ENCODE measurements at places on chromosomes 2 and 18. TPM values are rescaled to one million over a fixed set of nuclear protein-coding genes. Genes with fewer than 3 reads are reported as not detected.
A peak's percentile ranks its signal among the peaks of the same experiment; 100 is the strongest.

SH2D6 gene
- 1.1 TPM for total RNA-seq

SPP2 gene
- not detected for total RNA-seq

GRCh38 chr2:235283246-235283645 lies 210.6 kb upstream of the AGAP1 start:
- no peaks in the 10 kb centered on the region for H3K27me3 ChIP-seq
- peaks cover 29% of the 10 kb centered on the region for H3K4me1 ChIP-seq
- no peak for DNase-seq
- no peaks in the 10 kb centered on the region for H3K36me3 ChIP-seq
- no peak overlapping the region for H3K27ac ChIP-seq

DNA sequence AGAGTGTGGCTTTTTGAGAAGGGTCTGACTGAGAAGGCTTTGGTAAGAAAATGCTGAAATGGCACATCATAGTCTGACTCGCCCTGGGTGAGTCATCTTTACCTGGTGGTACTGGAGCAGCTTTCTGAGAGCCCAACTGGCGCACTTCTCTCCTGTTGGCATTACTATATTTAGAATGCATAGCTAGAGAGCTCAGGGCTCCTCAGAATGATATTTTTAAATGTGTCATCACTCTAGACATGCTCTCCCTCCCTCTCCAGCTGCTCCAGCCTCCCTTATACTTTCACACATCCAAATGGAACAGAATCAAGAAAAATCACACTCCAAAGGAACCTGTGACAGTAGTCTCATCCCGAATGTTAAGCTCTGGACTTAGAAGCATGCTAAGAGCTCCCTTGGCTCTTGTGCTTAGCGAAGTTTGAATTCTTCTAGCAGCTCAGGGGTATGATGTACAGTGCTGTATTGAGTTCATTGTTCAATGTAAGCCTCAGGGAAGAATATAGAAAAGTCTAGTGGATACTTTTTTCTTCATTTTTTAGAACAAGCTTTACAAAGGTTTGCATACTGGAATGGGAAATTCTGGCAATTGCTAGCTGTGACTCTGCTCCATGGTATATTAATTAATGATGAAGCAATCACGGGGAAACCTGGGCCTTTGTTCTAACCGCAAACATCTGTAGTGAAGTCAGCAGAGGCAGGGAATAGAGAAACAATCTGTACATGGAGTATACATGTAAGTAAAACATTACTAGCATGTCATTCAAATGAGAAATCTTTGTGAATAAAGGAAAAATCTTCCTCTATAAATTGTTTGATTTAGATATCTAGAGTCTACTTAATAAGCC lies 751.2 kb upstream of the NRXN1 start:
- H3K27me3 ChIP-seq = peaks cover 26% of the 10 kb centered on the region
- no peaks in the 10 kb centered on the region for H3K4me1 ChIP-seq
- H3K27ac ChIP-seq = no peak overlapping the region

DNA sequence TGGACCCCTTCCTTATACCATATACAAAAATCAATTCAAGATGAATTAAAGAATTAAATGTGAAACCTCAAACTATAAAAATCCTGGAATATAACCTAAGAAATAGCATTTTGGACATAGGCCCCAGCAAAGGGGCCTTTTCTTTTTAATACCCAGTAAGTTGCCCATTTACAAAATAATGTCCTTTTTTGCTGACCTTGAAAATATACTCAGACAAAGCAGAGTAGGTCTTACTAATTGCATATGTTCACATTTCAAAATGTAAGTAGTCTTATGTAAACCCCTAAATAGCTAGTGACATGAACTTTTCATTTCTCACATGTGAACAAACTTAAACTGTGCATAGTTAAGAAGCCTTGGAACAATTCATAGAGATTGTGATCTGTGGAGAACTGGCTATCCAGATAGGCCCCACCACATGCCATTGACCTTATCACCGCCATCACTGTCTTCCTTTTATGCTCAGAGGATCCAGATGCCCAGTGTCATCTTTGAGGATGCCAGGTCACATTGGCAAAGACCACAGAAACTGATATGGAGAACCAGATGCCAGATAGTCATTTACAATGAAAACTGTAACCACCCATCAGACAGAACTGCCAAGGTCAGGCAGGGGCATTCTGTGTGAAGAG lies 282.4 kb upstream of the RAB12 start:
- H3K27ac ChIP-seq = no peak overlapping the region
- no peaks in the 10 kb centered on the region for H3K4me1 ChIP-seq
- H3K27me3 ChIP-seq = peaks cover 5% of the 10 kb centered on the region

GRCh38 chr2:44962176-44962695 lies 20.7 kb downstream of the SIX3 start:
- H3K4me3 ChIP-seq = no peak overlapping the region
- H3K36me3 ChIP-seq = no peaks in the 10 kb centered on the region
- no peak for DNase-seq
- H3K27me3 ChIP-seq = no peaks in the 10 kb centered on the region
- H3K4me1 ChIP-seq = peaks cover 21% of the 10 kb centered on the region

GRCh38 chr18:11533942-11534496 lies 75.4 kb upstream of the SLC35G4 start:
- H3K27me3 ChIP-seq = peaks cover 22% of the 10 kb centered on the region
- H3K36me3 ChIP-seq = no peaks in the 10 kb centered on the region
- H3K4me1 ChIP-seq = no peaks in the 10 kb centered on the region
- H3K27ac ChIP-seq = no peak overlapping the region
- H3K4me3 ChIP-seq = no peak overlapping the region

PRKAG3 gene
- not detected for total RNA-seq

- H3K27ac ChIP-seq = no peak overlapping the region
- no peaks in the 10 kb centered on the region for H3K36me3 ChIP-seq
- no peaks in the 10 kb centered on the region for H3K4me1 ChIP-seq
- no peak for DNase-seq
- H3K27me3 ChIP-seq = peaks cover 37% of the 10 kb centered on the region
Measured at GRCh38 chr2:39920307-39920801, 141.3 kb upstream of the THUMPD2 start.

REL gene
- 13.3 TPM for total RNA-seq

DNA sequence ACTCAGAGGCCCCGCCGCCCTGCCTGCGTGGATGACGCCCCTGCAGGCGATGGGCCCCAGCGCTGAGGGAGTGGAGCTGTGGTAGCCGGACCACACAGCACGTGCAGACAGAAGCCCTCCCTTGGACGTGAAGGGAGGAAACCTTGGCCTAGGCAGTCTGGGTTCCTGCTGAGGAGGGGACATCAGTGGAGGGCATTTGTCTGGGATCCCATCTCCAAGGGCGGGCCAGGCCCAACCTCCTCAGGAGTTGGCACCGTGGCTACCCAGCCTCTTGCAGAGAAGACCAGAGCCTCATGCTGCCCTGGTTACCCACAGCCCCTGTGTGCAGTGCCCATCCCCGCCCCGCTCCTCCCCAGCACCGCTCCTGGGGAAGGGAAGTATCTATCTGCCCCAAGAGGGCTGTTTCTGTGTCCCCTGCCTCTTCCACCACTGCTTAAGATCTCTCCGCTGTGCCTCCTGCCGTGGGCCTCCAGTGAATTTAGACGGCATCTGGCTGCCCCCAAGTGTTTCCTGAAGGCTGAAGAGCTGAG lies 241.8 kb downstream of the KLHL29 start:
- DNase-seq = no peak
- no peak overlapping the region for H3K4me3 ChIP-seq
- H3K27me3 ChIP-seq = no peaks in the 10 kb centered on the region
- no peaks in the 10 kb centered on the region for H3K36me3 ChIP-seq
- no peak overlapping the region for H3K27ac ChIP-seq

- peaks cover 32% of the 10 kb centered on the region for H3K4me1 ChIP-seq
- H3K4me3 ChIP-seq = peak overlapping the region; percentile 90
- no peak for DNase-seq
- H3K27ac ChIP-seq = peak overlapping the region; percentile 85
Measured at GRCh38 chr2:190881084-190881597, 520 bp downstream of the GLS start.

CFC1B gene
- not detected for total RNA-seq

DNA sequence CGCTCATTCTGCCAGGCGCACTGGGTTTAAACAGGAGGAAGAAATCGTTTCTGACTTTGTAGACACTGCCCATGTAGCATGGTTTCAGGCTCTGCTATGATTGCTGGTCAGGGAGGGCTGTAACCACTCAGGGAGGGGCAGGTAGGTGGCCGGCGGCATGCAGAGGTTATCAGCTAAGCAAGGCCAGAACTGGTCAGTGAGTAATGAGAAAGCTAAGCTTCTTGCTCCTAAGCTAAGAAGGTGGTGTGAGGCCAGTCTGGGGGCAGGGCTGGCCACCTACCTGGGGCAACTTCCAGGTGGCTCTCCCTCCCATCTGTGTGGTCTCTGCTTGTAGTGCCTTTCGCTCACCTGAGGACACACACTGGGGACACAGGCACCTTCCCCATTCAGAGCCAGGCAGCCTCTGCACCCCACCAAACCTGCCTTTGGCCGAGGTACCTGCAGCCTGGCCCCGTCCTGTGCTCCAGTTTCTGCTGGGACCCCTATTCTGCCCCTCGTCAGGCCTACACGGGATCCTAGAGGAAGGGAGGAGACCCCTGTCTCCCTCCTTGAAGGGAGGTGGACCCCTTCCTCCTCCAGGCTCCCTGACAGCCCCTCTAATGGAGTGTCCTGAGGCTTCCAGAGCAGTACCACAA lies 195.9 kb downstream of the SEPTIN10 start:
- H3K4me3 ChIP-seq = no peak overlapping the region
- H3K27ac ChIP-seq = no peak overlapping the region
- no peaks in the 10 kb centered on the region for H3K27me3 ChIP-seq
- H3K36me3 ChIP-seq = no peaks in the 10 kb centered on the region

GRCh38 chr2:169222665-169223064 lies 139.7 kb downstream of the LRP2 start:
- no peaks in the 10 kb centered on the region for H3K36me3 ChIP-seq
- DNase-seq = no peak
- no peaks in the 10 kb centered on the region for H3K4me1 ChIP-seq

TFPI gene
- total RNA-seq = 36.3 TPM

- peaks cover 11% of the 10 kb centered on the region for H3K4me1 ChIP-seq
- H3K27me3 ChIP-seq = no peaks in the 10 kb centered on the region
Measured at GRCh38 chr18:11980163-11980493, 1.2 kb upstream of the IMPA2 start.

- no peaks in the 10 kb centered on the region for H3K36me3 ChIP-seq
- H3K4me3 ChIP-seq = no peak overlapping the region
- no peaks in the 10 kb centered on the region for H3K27me3 ChIP-seq
Measured at GRCh38 chr18:68147728-68148127, 567.2 kb downstream of the TMX3 start.

PRADC1 gene
- total RNA-seq = 17.7 TPM

- no peak overlapping the region for H3K27ac ChIP-seq
- H3K4me1 ChIP-seq = no peaks in the 10 kb centered on the region
- no peak for DNase-seq
- H3K27me3 ChIP-seq = no peaks in the 10 kb centered on the region
Measured at GRCh38 chr2:32534831-32535230, 93.0 kb upstream of the TTC27 start.

AGAP1 gene
- total RNA-seq = 27.5 TPM

GRCh38 chr2:8076448-8077342 lies 605.2 kb upstream of the ID2 start:
- H3K27ac ChIP-seq = no peak overlapping the region
- no peak for DNase-seq
- H3K4me1 ChIP-seq = no peaks in the 10 kb centered on the region
- no peaks in the 10 kb centered on the region for H3K36me3 ChIP-seq
- H3K4me3 ChIP-seq = no peak overlapping the region

GRCh38 chr2:113979191-113980128 lies 89.6 kb downstream of the ACTR3 start:
- no peaks in the 10 kb centered on the region for H3K27me3 ChIP-seq
- H3K4me3 ChIP-seq = no peak overlapping the region
- no peaks in the 10 kb centered on the region for H3K36me3 ChIP-seq
- H3K27ac ChIP-seq = no peak overlapping the region

CHPF gene
- 15.8 TPM for total RNA-seq

- DNase-seq = no peak
- peaks cover 3% of the 10 kb centered on the region for H3K4me1 ChIP-seq
- H3K36me3 ChIP-seq = no peaks in the 10 kb centered on the region
Measured at GRCh38 chr2:48448274-48449061, 81.5 kb upstream of the STON1 start.

- DNase-seq = no peak
- H3K27ac ChIP-seq = no peak overlapping the region
Measured at GRCh38 chr2:241598487-241598886, 38.5 kb downstream of the THAP4 start.

DNA sequence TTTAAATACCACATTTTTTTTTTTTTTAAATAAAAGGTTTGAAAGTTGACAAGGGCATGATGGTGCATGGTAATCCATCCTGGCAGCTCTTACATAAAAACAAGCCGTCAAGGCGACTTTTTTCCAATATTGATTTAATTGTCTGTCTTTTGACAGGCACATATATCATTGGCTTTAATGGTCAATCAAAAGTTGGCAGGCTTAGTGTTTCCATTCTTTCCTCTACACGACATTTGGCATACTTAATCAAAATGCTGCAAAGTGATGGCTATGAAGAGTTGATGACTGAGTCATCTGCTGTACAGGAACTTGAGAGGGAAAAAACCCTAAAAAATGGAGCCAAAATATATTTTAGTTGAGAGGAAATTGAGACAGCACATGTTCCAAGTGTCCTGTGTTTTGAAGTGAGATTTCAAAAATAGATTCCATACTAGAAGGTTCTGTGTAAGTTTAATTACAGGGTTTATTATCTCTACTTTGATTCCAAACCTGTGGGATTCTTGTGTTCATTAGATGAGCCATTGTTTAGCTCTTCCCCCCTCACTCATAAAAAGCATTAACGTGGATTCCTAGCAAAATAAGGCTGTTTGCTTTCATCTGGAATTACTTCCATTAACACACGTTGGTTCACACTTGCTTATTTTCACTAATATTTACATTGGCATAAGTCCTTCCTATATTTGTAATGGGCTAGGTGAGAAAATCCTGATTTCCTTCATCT lies 3.2 kb downstream of the TSHZ1 start:
- H3K27ac ChIP-seq = no peak overlapping the region
- H3K27me3 ChIP-seq = peaks cover 26% of the 10 kb centered on the region
- H3K4me3 ChIP-seq = no peak overlapping the region
- DNase-seq = no peak

DNA sequence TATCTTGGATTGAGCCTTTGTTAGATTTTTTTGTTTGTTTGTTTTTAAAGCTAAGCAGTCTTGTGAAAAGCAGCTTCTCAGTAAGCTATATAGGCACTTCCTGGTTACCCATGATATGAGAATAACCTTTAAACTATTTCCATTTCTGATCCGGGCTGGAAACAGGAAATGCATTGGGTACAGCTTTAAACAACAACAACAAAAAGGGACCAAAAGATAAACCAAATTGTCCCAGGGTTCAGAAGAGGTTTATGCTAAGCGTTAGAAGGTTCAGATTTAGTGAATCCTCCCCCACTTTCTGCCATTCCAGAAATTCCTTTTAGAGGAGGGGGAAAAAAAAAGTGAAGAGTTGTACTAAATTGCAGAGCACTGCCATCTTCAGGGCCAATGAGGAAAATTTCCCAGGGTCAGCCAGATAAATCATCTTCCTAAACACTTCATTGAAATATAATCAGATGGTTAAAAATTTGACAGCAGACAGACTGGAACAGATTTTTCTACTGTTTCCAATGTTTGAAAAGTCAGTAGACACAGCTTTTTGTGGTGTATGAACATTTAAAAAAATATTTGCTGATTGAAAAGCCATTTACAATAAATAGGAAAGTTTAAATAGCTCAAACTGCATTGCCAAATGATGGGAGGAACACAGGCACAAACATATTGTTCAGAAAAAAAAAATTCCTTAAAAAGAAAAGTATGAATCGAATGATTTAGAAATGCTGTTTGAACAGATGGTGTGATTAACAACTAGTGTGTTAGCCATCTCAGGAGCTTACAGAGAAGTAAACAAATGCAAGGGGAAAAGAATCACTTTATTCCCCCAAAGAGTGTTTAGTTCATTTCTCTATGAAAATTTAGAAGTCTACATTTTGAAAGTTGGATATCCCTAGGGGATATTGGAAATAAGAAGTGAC lies 189.9 kb upstream of the TANK start:
- no peak overlapping the region for H3K27ac ChIP-seq
- DNase-seq = peak; percentile 84
- no peak overlapping the region for H3K4me3 ChIP-seq
- peaks cover 3% of the 10 kb centered on the region for H3K4me1 ChIP-seq
- H3K27me3 ChIP-seq = no peaks in the 10 kb centered on the region
